Activated CD4-positive, CD25-positive, alpha-beta regulatory T cell (primary cell): ENCODE measurements at places on chromosomes 13 and 19.

DNA sequence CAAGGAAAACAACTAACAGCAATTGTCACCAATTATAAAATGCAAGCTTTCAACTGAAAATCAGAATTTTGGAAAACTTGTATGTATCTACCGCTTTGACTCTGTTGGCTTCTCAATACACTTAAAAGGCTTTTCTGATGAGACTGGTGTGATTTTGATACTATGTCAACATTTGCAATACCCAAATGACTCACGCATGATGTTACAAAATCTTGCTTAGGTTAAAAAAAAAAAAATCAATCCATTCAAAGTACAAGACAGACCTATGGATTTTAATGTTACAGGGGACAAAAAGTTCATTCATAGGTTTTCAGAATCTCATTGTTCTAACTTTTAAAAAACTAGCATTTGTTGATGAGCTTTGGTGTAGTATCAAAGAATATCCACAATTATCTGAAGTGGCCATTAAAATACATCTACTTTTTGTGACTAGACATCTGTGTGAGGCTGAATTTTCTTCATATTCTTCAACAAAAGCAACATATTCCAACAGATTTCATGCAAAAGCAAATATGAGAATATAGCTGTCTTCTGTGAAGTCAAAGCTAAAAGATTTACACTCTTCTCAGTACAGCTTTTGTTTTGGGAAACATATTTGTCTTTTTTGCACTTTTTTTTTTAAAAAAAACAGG is 10.7 kb downstream of the ELF1 start:
- no peak for DNase-seq

DNA sequence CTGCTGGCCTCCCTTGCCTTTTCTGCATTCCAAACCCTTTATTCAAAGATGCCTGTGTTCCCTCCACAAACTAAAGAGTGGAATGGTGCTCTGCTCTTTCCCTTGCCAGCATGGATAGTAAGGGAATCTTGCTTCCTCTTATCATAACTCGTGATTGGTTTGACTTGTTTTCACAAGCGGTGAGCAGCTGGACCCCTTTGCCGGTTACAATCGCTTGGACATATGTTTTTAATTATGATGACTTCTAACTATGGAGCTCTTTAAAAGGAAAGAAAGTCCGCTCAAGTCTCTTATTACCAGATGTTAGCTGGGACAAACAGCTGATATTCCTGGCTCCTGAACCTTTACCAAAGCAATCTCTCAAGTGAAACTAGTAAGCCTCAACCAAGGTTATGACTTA is 1094.7 kb downstream of the UQCRFS1 start:
- no peak for DNase-seq

- no peak for DNase-seq
These were observed 46.1 kb upstream of the ZNF726 start for GRCh38 chr19:23868630-23869029.

DNA sequence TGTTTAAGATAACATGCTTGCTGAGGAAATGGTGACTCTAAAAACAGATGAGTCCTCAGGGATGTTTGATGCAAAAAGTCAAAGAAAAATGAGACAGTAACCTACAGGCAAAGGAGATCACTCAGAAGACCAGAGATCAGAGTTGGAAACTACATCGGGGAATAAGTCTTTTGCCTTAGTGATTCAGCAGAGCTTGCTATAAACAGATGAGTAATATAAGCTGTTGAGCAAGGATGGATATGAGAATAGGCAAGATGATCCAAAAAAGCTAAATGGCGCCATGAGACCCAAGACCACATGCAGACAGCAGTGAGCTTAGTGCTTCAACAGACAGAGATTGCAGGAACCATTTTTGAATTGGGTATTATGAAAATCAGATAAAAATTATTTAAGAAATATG is 168.6 kb downstream of the POSTN start:
- DNase-seq, result no peak

GRCh38 chr13:110471833-110472162 is 89.7 kb downstream of the RAB20 start:
- DNase-seq, result no peak

GRCh38 chr19:53903055-53903680 is 5.9 kb upstream of the CACNG7 start:
- DNase-seq, result no peak

GRCh38 chr19:51417107-51417809 is at the start of gene SIGLEC10:
TSS of gene SIGLEC10 (minus strand) at chr19:51417642. CDS start at chr19:51417581, 61 bp downstream.
- DNase-seq, result no peak

- no peak for DNase-seq
These were observed 64.5 kb upstream of the MED4 start for GRCh38 chr13:48159401-48159800.

DNA sequence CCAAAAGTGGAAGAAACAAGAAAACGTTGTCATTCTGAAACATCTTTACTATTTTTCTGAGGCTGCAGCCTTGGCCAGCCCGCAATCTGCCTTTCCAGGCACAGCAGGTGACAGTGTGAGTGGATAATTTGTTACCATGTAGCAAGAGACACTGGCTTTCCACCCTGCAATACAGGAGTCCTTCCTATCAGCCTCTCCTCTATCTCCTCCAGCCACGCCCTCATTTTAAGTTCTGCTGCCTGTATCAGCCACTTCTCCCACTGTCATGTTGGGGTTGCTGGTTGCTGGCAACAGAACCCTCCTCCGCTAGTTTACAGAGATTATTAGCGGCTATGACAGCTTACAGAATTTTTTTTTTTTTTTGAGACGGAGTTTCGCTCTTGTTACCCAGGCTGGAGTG is 7.7 kb upstream of the LGALS7 start:
- no peak for DNase-seq

DNA sequence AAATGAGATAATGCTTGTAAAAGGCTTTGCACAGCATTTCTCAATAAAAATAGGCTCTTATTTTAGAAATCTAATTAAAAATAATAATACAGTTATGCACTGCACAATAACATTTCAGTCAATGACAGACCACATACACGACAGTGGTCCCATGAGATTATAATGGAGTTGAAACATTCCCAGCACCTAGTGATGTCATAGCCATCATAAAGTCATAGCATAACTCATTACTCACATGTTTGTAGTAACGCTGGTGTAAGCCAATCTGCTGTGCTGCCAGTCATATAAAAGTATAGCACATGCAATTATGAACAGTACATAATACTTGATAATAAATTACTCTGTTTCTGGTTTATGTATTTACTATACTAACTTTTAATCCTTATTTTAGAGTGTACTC is 12.7 kb upstream of the SERPINE3 start:
- no peak for DNase-seq

DNA sequence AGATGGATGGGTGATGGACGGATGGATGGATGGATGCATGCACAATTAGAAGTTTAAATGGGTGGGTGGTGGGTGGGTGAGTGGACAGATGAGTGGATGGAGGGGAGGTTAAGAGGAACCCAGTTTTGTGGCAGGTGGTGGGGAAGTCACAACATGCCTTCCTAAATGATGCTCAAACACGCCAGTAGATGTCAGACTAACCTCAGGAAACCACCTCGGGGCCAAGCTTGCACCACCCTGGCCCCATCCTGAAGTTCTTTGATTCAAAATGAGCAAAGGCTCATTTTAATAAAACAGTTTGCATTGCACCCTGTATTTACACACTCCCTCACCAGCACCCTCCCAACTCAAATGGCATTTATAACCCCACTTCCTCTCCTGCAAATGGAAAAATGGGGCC is 91.4 kb upstream of the CACNA1A start:
- DNase-seq, result no peak

GRCh38 chr13:112510987-112511685 is 76.8 kb downstream of the TUBGCP3 start:
- no peak for DNase-seq

GRCh38 chr19:35736913-35737886 is 5.1 kb downstream of the IGFLR1 start:
- no peak for DNase-seq

GRCh38 chr19:42272535-42272897 is 3.5 kb downstream of the CIC start:
- DNase-seq, result no peak

- no peak for DNase-seq
These were observed 829 bp downstream of the REEP6 start for GRCh38 chr19:1491849-1492170.

DNA sequence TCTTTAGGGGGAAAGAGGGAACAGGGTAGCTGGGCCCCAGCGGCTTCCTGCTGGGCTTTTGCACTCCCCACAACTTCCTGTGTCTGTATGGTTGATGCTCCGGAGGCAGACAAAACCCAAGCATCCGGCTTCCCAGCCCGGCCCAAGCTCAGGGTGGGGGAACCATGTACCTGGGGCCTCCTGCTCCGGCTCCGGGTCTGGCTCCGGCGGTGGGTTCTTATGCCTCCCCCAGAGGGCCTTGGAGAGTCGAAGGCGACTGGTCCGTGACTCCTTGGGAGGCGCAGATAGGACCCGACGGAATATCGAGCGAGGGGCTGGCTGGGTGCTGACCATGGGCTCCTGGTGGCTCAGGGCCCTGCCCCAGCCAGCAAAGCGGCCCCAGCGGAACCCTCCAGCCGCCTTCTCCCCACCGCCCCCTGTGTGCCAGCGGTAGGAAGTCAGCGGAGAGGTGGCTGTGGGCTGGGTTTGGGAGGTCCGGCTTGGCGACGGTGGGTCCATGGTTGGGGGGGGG is 428 bp downstream of the RASAL3 start:
- peak; percentile 45 for DNase-seq

DNA sequence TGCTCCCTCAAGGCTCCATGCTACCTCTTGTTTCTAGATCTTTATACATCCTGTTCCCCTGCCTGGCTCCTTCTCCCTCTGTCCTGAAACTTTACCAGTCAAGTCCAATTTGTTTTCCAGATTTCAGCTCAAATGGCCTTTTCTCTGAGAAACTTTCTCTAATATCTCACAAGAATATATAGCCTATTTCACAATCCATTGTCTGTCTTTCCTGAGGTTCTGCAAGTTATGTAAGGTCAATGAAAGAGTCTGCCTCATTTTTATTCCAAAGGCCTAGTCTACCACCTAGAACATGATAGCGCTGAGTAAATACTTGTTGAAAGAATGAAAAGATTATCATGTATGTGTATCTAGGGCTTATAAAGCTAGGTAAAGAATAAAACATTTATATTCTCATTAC is 348.8 kb downstream of the SPRY2 start:
- no peak for DNase-seq

DNA sequence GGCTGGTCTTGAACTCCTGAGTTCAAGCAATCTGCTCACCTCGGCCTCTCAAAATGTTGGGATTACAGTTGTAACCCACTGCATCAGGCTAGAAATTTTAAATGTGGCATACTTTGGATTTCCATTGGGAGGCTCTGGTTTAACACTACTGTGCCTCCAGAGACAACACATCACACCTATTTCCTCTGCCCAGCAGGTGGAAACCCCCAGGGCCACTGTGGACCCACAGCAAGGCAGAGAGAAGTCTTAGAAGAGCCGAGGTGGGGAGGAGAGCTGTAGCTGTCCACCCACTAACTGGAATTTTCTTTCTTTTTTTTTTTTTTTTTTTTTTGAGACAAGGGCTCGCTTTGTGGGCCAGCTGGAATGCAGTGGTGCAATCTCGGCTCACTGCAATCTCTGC is 39.4 kb downstream of the IER2 start:
- no peak for DNase-seq

- no peak for DNase-seq
These were observed 723.2 kb downstream of the PCDH9 start for GRCh38 chr13:66506979-66507378.

- no peak for DNase-seq
These were observed 10.6 kb downstream of the AKAP8 start for GRCh38 chr19:15368798-15369593.

DNA sequence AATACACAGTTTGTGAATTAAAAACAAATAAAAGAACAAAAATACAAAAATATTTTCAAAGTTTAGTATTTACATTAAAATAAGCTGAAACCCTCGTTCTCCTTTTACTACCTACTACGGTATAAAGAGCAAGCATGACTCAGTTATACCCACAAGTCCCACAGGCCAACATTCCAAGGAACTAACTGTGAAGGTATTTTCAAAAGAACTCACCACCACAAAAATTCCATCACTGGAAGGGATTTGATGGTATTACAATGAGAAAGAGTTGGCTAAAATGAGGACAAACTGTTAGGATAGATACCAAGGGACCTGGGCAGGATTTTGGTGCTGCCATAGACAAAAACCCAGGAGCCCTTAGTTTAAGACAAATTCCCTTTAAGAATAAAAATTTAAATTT is 122.7 kb downstream of the TBC1D4 start:
- DNase-seq, result no peak

- no peak for DNase-seq
These were observed 26.0 kb downstream of the NAXD start for GRCh38 chr13:110641055-110642015.

DNA sequence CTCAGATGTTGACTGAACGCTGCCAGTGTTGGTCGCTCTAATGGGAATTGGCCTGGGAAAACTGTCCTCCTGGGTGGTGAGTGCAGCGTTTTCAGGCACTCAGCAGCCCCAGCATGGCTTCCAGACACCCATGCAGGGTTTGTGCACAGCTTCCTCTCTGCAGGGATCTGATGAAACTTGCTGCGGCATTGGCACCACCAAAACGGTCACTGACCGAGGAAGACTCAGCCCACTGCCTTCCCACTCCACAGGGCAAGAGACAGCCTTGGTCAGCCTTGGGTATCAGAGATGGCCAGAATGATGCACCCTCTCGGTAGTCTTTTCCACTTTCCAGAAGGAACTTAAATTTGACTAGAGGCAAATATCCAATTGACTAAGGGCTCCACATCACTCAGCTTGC is 398.9 kb downstream of the IRS2 start:
- no peak for DNase-seq

DNA sequence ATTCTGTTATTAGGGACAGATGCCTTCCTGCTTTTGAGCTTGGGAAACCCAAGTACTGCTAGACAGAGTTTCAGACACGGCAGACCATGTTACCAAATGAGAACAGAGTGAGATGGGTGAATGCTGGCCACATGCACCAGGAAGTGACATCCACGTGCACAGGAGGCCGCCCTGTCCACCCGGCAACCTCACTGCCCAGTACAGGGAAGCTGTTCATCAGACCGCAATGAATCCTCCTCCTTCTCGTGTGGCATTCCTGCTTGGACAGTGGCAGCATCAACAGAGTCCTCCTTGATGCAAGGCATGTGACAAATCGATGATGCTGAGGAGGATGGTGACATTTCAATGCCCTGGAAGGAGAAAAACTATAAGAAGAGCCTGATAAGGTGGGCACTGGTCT is 191.0 kb upstream of the SOX1 start:
- DNase-seq, result no peak

DNA sequence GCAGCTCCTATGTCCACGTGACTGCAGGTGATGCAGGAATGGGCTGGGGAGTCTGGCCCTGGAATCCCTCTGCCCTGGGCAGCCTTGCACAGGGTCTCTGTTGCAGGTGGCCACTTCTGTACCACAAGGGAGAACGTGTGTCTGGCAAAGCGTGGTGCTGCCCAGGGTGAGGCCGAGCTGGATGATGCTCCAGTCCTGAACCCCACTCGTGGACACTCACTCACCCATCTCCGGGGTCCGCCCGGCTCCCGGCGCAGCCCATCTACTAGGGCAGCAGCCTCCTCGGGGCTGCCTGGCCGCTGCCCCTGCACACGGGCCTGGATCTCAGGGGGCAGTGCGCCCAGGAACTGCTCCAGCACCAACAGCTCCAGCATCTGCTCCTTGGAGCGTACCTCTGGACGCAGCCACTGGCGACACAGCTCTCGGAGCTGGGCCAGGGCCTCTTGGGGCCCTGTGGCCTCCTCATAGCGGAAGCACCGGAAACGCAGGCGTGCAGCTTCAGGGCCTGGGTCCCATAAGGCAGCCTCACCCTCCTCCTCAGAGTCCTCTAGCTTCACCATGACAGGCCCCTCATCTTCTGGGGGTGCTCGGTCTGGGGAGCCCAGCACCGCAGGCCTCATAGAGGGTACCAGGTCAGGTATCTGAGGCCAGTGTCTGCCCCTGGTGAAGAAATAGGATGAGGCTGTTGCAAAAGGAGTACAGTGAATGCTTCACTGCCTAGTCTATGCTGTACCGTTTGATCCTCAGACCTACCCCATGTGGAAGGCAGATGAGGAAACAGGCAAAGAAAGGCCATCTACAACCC is 2.2 kb downstream of the MZF1 start:
- DNase-seq, result no peak
